CD8-positive, alpha-beta memory T cell (primary cell): ENCODE measurements at places on chromosomes 16 and 17. TPM values are rescaled to one million over a fixed set of nuclear protein-coding genes. Genes with fewer than 3 reads are reported as not detected.

CFAP97D1 gene
- total RNA-seq: not detected

ARL5C gene
- not detected for total RNA-seq

PRAC2 gene
- not detected for total RNA-seq

DNAAF8 gene
- total RNA-seq: 0.31 TPM

SLC52A1 gene
- 0.64 TPM for total RNA-seq

PSMD11 gene
- total RNA-seq: 175 TPM

INCA1 gene
- total RNA-seq: 0.18 TPM

OR1F1 gene
- total RNA-seq: not detected

SLFN14 gene
- 0.16 TPM for total RNA-seq

UBE2Z gene
- total RNA-seq: 100 TPM

RNF157 gene
- total RNA-seq: 13.9 TPM

TOM1L1 gene
- total RNA-seq: not detected

FAM117A gene
- 24.8 TPM for total RNA-seq

AATK gene
- total RNA-seq: 0.55 TPM
